Activated CD8-positive, alpha-beta T cell treated with anti-CD3 and anti-CD28 coated beads for 36 hours (primary cell): ENCODE measurements at places on chromosomes 7 and 10. TPM values are rescaled to one million over a fixed set of nuclear protein-coding genes. Genes with fewer than 3 reads are reported as not detected.

Gene SLC26A5
- not detected for total RNA-seq

Gene GARIN1A
- 0.25 TPM for total RNA-seq

Gene SPDYE9
- not detected for total RNA-seq

Gene NACAD
- 0.50 TPM for total RNA-seq

Gene GCK
- total RNA-seq: 2.1 TPM

Gene GPR85
- total RNA-seq: not detected

DNA sequence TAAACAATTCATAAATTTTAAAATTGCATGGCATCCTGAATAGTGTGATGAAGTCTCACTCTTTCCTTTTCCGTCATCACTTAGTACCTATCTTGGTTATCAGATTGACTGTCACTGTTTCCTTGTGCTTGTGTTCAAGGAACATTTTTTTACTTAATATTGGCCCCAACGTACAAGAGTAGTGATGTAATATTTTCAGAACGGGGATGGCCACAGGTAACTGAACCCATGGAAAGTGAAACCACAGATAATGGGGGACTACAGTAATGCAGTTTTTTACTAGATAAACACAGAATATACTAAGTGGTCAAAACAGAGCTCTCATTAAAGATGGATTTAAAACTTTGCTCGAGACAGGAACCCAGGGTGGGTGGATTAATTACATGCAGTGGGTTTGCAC lies 85.4 kb downstream of the MACC1 start:
- no peaks in the 10 kb centered on the region for H3K36me3 ChIP-seq
- no peak overlapping the region for H3K27ac ChIP-seq
- H3K27me3 ChIP-seq: no peaks in the 10 kb centered on the region

DNA sequence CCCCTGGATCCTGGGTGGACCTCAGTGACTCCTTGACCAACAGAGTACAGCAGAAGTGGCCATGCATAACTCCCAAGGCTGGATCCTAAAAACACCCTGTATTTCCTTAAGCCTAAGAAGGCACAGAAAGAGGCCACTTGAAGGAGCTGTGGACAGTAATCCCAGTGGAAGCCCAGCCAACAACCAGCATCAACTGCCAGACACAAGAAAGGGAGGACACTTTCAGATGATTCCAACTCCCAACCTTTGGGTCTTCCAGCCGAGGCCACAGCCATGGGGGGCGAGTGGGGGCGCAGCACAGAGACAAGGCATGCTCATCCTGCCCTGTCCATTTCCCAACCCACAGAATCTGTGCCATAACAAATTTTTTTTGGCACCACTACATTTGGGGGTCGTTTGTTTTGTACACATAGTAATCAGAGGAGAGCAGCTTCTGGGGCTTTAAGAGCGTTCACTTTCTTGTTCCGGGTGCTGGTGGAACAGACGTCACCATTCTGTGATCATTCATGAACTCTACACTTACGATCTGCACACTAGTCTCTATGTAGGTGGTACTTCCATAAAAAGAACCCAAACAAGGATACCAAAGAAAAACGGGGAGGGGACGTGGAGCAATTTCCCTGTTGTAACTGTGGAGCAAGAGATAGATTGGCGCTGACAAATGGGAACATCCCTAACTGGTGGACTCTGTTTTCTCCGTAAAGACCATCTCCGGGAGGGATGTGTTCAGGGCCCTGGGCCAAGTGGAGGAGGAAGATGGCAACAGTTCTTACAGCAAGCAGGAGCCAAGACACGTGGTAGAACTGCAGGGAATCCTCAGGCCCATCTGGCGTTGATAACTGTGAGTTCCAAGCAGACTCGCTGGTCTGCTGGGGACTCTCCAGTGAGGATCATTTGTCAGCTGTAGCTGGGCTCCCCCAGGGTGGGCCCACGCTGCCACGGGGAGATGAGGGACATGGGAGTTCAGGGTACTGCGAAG lies 6.0 kb upstream of the SLC29A3 start:
- H3K36me3 ChIP-seq: no peaks in the 10 kb centered on the region
- H3K4me1 ChIP-seq: peaks cover 16% of the 10 kb centered on the region
- DNase-seq: no peak

- no peak overlapping the region for H3K4me3 ChIP-seq
- H3K27ac ChIP-seq: no peak overlapping the region
- no peaks in the 10 kb centered on the region for H3K36me3 ChIP-seq
Observed at GRCh38 chr10:71035511-71036296, 147.3 kb upstream of the PCBD1 start.

DNA sequence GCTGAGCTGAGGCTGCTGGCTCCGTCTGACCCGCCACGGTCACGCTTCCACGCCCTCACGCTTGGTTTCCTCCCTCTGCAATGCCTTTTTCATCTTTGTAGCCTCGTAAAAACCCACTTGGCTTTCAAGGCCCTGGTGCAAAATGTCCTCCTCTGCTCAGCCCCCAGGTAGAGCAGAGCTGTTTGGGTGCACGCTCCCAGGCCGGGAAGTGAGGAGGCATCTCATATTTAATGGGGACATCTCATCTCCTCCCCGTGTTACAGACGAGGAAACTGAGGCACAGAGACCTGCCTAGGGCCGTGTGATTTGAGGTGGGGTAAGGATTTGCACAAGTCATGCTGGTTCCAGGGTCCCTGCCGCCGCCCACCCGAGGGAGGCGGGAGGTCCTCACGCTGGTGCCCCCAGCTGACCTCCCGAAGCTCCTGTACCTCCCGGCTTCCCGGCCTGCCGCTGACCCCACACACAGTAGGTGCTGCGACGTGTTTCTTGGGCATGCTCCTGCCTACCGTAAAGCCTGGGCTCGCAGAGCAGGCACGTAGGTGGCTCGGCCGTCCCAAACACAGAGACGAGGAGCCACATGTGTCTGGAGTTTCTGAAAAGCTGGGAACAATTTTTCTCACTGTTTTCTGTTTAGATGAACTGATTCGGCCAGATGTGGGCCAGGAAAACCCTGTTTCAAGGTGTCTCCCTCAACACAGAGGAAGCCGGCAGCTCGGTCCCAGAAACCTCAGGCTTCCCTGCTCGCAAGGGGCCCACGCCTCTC lies 11.5 kb downstream of the FOXL3 start:
- DNase-seq: no peak
- H3K4me3 ChIP-seq: no peak overlapping the region
- no peaks in the 10 kb centered on the region for H3K4me1 ChIP-seq
- H3K36me3 ChIP-seq: no peaks in the 10 kb centered on the region
- H3K27me3 ChIP-seq: no peaks in the 10 kb centered on the region

DNA sequence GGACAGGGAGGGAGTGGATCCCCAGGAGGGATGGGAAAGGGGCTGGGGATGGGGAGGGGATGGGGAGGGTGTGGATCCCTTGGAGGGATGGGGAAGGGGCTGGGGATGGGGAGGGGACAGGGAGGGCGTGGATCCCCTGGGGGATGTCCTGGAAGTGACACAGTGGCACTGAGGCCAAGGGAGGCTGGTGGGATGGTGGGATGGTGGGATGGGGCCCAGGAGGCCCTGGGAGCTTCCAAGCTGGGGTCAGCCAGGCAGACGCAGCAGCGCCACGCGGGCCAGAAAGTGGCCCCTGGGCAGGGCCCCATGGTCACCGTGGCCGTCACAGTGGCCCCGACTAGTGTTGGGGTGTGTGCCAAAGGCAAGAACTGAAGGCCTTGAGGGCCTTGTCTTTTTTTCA lies 67.8 kb downstream of the INPP5A start:
- DNase-seq: no peak
- H3K36me3 ChIP-seq: peaks cover 9% of the 10 kb centered on the region
- H3K4me1 ChIP-seq: peaks cover 16% of the 10 kb centered on the region

DNA sequence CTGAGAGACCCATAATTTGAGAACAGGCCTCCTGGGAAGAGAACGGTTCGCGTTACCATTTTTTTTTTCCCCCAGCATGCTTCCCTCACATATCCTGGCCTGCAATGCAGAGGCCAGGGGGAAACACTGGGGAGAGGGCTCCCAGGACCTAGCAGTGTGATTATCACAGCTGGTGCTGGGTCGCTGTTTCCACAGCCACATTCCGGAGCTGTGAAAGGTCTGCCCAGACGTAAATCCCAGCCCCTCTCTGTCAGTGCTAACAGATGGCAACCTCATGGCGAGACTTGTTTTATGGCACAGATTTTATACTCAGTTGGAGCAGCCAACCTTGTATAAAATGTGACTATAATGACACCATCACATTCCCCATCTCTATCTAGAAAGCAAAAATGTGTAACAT lies 150.5 kb downstream of the PLXDC2 start:
- no peaks in the 10 kb centered on the region for H3K4me1 ChIP-seq
- no peak for DNase-seq
- no peaks in the 10 kb centered on the region for H3K36me3 ChIP-seq

DNA sequence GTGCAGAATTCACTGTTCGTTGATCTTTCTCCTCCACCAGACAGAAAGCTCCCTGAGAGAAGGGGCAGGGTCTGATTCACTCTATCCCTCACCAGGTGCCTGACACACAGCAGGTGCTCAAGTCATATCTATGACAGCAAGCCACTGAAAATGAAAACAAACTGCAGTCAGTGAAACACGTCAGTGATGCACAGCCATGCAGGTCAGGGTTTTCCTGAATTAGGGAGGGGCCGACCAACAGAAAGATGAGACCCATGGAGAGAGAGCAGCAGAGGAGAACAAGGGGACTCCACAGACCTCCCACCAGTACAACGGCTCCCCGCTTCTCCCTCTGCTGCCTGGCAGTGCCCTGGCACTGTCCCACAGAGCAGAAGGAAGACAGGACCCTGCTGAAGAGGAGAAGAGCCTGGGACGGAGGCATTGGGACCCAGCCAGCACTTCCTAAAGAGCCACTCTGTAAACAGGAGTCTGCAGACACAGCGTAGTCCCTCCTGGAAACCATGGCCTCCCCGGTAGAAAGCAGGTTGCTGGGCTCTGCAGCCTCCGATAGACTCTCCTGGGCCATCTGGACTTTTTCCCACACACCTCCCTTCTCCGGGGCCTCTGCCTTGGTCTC lies 50.3 kb downstream of the FAM53B start:
- peak overlapping the region; percentile 13 for H3K4me3 ChIP-seq
- no peaks in the 10 kb centered on the region for H3K27me3 ChIP-seq
- DNase-seq: peak; percentile 37

DNA sequence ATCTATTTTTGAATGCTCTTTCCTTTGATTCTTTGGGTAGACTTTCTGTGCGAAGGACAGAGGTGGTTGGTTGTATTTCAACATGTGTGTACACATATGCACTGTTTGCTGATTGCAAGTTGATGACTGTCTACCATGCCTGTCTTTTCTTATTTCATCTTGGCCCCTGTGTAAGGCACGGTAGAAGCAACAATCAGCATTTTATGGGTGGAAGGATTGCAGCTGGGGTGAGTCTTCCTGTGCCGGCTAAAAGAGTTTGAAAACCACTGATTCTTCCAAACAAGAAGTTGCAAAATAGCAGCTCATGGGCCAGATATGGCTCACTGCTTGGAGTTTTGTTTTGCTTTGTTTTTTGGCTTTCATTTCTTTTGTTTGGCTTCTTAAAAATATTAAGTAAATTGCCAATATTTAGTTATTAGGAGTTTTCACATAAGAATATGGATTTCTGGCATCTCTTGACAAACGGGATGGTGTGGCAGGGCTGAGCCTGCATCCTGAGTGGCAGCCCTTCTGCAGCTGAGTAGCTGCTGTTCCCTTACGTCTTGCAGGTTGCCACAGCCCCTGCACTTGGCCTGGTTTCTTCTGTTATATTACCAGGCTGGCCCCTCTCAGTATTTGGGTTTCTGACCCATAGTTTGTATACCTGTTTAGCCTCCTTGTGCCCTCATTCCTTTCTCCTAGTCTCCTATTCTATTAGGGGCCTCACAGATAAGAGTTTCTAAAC lies 7.2 kb downstream of the ZNF862 start:
- no peak overlapping the region for H3K27ac ChIP-seq
- H3K27me3 ChIP-seq: no peaks in the 10 kb centered on the region
- no peak for DNase-seq
- H3K36me3 ChIP-seq: peaks cover 2% of the 10 kb centered on the region

DNA sequence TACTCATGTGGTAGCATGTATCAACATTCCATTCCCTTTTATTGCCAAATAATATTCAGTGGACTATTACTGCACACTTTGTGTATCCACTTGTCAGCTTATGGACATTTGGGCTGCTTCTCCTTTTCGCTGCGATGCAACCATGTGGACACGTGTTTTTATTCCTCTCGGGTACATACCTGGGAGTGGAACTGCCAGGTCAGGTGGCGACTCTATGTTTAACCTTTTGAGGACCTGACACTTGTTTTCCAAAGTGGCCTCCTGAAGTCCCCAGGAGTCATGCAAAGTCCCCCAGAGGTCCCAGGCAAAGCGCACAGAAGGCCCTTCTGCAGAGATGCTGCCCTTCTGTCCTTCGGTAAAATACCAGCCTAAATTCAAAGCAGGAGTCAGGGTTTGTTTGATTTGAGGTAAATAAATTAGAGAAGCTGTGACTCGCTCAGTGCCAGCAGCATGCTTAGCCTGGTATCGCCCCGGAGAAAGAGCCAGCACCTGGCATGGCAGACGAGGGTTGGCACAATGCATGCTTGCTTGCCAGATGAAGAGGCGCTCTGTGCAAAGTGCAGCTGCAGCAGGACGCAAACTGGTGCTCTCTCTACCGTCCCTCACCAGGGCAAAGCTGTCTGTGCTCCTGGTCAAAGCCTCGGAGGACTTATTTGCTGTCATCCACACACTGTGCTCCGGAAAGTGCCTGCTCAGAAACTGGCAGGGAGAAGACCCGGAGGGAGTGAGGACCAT lies 37.8 kb downstream of the HIPK2 start:
- no peaks in the 10 kb centered on the region for H3K36me3 ChIP-seq
- DNase-seq: no peak
- peaks cover 41% of the 10 kb centered on the region for H3K4me1 ChIP-seq
- H3K27me3 ChIP-seq: no peaks in the 10 kb centered on the region

- no peak overlapping the region for H3K27ac ChIP-seq
- no peak overlapping the region for H3K4me3 ChIP-seq
- H3K27me3 ChIP-seq: no peaks in the 10 kb centered on the region
- no peak for DNase-seq
Observed at GRCh38 chr10:31522820-31523219, 203.8 kb downstream of the ZEB1 start.

DNA sequence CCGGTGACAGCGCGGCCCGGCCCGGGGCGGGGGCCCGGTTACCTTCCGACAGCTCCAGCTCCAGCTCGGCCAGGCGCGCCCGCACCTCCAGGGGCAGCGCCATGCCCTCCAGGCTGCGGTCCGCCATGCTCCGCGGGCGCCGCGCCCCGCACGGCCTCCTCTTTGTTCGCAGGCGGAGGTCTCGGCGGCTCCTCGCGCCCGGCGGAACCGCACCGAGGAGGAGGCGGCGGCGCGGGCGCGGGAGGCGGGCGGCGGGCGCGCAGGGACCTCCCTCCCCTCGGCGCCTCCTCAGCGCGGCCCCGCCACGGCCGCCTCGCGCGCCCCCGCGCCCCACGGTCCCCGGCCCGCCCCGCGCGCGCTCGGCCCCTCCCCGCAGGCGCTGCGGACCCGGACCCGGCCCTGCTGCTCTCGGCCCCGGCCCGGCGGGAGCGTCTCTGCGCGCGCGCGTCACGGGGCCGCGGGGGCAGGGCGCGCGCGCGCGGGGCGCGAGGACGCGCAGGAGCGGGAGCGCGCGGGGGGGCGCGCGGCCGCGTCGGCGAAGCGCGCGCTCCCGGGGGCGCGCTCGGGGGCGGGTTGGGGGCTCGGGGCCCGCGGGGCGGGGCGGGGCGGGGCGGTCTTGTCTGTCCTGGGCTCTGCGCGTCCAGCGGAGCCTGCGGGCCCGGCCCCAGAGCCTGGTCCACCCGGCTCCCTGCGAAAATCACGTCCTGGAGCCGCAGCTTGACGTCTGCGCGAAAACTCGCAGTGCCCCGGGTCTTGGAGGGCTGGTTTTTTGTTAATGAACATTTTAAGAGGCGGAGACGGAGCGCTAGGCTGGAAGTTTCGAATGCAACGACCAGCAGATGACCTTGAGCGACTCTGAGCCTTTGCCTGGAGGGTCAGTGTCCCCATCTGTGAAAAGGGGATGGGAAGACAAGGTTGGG lies at the start of gene DIP2C:
Gene DIP2C, minus strand, starts transcription at position 217 of the 920 bp plus-strand sequence. Its CDS starts 90 bp downstream, at position 127.
- H3K27ac ChIP-seq: no peak within 1 kb of the TSS
- no peak for DNase-seq
- peaks cover 6% of the 10 kb centered on the region for H3K4me1 ChIP-seq
- H3K27me3 ChIP-seq: peaks cover 46% of the 10 kb centered on the region
- H3K4me3 ChIP-seq: peak within 1 kb of the TSS; percentile 38
